ENCODE measurements at places on chromosomes 5 and 9.

DNA sequence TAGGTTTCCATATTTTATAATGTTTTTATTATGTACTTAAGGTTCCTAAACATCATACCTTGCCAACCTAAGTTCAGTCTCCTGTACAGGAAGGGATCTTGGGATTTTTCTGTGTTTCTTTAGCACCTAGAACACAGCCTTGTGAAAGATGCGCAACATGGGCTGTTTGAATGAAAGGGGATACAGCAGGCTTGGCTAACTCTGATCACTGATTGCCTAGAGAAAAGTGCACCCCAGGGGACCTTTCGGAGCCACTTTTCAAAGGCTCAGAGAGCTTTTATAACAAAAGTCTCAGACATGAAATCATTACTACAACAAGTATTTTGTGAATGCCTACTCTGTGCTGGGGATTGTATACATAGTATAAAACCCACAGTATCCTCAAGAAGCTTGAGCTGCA is 261.6 kb downstream of the BNC2 start:
- DNase-seq: no peak

- DNase-seq: no peak
Observed at GRCh38 chr5:57828221-57828620, 345.6 kb upstream of the ACTBL2 start.

DNA sequence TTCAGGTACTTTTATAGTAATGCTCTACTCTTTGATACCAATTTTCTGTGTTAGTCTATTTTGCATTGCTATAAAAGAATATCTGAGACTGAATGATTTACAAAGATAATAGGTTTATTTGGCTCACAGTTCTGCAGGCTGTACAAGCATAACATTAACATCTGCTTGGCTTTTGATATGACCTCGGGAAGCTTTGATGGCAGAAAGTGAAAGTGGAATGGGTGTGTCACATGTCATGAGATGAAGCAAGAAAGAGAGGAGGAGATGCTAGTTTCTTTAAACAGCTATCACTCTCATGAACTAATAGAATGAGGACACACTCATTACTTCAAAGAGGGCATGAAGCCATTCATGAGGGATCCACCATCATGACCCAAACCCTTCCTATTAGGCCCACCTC is 270.9 kb upstream of the IL12B start:
- no peak for DNase-seq

GRCh38 chr9:116178481-116179211 is 25.1 kb downstream of the PAPPA start:
- no peak for DNase-seq
